Skin of body (tissue), 3 donors: ENCODE measurements at places on chromosomes 6 and 20. TPM values are rescaled to one million over a fixed set of nuclear protein-coding genes. Genes with fewer than 3 reads are reported as not detected.

RAET1L gene
- total RNA-seq = 2.8 TPM

BIRC7 gene
- total RNA-seq = not detected

AVP gene
- total RNA-seq = not detected

ULBP1 gene
- 0.69 TPM for total RNA-seq

TP53RK gene
- 17.5 TPM for total RNA-seq

OR11A1 gene
- total RNA-seq = not detected

NOTCH4 gene
- 8.1 TPM for total RNA-seq

ANKEF1 gene
- total RNA-seq = 1.3 TPM

PI3 gene
- 509 TPM for total RNA-seq

HTR1E gene
- total RNA-seq = not detected

ESR1 gene
- 2.2 TPM for total RNA-seq

PTK6 gene
- 3.8 TPM for total RNA-seq

SIRPB2 gene
- total RNA-seq = 1.8 TPM

DNMT3B gene
- 2.5 TPM for total RNA-seq

RIMS4 gene
- 1.3 TPM for total RNA-seq

ZBTB24 gene
- 7.4 TPM for total RNA-seq

CAPN11 gene
- 0.89 TPM for total RNA-seq

WFDC12 gene
- total RNA-seq = 1.1 TPM

KIFC1 gene
- total RNA-seq = 9.5 TPM

- DNase-seq = no peak
Observed at GRCh38 chr6:43335469-43335868, 26.8 kb upstream of the CRIP3 start.

GRCh38 chr20:61879303-61879620, 186.4 kb downstream of the TAF4 start:
- DNase-seq = no peak

DNA sequence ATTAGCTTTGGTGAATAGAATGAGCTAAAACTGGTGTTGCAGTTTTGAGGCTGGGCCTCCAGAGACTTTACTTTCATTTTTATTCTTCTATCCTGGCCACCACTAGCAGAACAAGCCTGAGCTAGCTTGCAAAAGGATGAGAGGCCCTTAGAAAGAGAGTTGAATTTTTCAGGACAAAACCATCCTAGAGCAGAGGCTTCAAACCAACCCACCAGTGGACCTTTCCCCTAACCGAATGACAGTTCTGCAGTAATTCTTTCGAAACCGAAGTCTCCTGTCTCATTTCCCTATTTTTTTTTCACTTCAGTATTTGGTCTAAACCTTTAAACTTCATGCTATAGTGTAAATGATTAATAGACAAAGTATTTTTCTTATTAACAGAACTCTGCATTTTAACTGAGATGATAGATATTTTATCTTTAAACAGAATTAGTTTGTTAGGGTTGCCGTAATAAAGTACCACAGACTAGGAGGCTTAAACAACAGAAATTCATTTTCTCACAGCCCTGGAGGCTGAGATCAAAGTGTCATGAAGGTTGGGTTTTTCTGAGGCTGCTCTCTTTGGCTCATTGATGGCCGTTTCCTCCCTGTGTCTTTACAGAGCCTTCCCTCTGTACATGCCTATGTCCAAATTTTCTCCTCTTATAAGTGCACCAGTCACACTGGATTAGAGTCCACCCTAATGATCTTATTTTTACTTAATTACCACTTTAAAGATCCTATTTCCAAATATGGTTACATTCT, 80.6 kb upstream of the PAK5 start:
- no peak for DNase-seq

DNA sequence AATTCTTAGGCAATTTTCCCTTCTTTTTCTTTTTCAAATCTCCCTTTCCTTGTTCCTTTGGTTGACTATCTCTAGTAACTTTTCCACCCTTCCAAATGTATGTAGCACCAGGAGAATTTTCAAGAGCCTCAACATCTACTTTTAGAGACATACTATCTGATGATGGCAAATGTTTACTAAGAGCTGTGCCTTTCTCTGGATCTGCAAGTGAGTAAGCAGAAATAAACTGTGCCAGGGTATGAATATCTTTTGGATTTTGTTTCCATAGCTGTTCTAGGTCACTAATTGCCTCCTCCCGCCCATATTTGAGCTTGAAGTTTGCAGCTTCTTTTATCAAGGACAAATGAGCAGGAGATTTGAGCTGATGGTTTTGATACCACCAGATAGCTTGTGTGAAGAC, 69.5 kb downstream of the GTF2H5 start:
- DNase-seq = no peak

- DNase-seq = no peak
Observed at GRCh38 chr20:57410398-57410920, 19.3 kb downstream of the RBM38 start.

DNA sequence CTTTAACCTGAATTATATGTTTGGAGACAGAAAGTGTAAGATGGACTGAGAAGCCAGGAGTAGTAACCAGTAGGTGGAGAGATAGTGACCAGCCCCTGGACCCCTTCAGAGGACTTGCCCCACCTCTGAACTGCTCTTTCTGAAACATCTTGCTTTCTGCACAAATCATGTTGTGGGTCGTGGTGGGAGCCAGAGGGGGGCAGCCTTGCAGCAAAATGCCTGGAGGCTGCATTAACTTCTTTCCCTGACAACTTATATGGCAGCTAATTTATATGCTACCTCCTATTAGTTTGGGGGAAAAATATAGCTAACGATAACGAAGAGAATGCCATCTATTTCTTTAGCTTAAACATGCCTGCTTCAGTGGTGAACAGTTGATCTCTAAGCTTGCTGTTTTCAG, 859.8 kb downstream of the MAFB start:
- no peak for DNase-seq

DNA sequence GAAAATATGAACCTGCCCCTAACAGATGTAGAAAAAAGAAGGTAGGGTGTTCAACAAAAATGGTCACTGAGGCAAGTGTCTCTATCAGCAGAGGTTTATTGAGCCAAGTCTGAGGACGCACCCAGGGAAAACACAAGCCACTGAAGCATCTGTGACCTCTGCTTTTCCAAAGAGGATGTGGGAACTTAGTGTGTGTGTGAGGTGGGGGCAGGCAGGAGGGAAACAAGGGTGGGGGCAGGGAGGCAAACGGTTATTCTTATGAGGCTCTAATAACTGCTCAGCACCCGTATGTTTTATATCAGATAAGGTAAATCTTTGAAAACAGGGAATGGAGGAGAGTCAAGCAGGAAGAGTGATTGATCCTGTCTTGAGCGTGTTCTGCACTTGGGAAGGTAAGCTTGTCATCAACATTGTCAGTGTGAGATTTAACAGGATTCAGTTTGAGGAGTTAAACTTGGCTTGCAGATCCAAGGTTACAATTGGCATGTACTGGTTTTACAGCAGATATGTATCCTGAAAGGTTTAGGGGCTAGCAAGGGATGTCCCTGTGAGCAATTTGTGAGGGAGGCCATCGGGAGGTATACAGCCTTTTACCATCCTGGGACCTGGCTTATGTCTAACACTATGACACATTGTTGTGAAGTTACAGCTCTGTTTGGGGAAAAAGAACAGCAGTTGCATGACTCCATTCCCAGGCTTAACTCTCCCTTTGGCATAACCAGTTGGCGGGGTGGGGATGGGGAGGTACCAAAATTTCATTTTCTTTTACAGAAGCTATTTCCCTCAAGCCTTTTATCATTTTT, 33.7 kb downstream of the NINL start:
- no peak for DNase-seq

DNA sequence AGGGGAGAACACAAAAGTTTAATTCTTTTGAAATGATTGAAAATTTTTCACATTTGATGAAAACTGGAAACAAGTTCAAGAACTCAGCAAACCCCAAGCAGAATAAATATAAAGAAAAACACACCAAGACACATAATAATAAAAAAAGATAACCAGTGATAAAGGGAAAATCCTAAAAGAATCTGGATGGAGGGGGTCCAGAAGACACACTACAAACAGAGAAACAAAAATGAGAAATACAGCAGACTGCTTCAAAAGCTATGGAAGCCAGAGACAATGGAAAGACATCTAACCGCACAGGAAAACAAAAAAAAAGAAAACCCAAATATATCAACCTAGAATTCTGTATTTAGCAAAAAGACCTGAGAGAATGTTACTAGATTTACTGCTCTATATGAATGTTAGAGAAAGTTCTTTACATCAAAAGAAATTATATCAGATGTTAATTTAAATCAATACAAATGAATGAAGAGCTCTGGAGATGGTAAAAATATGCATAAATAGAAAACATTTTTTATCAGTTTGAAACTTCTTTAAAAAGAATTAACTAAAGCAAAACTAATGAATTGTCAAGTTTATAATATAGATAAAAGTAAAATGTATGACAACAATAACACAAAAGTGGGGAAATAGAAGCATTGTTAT, 310.7 kb upstream of the PREP start:
- DNase-seq = no peak

GRCh38 chr6:111661541-111662061, 55.9 kb upstream of the TRAF3IP2 start:
- peak; percentile 70 for DNase-seq

DNA sequence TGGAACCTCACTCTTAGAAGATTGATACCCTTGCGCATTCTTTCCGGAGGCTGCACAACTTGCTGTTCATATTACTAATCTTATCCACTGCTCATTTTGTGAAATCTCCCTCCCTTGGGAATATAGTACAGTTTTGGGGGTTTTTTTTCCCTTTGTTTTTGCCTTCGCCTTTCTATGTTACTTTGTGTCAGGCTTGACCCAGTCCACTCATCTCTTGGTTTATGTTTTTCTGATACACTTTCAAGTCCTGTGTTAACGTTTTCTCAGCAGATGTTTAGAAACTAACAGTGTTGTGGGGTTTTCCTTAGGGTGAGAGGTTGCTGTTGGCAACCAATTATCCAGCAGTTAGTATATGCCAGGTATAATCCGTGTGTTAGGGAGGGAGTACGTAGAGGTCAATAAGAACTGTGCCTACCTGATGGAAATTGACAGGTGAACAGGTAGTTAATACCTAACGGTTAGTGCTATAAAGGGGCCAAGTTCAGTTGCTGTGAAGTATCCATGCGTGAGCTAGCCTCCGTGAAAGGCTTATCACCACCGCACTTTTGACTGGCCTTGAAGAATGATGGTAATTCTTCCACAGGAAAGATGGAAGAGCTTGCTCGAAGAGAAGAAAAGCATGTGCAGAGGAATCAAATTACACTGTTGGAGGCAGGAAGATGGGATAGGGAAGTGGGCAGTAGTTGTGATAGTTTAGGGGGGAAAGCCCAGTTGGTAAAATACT, 1.4 kb downstream of the NFYA start:
- peak; percentile 77 for DNase-seq

DNA sequence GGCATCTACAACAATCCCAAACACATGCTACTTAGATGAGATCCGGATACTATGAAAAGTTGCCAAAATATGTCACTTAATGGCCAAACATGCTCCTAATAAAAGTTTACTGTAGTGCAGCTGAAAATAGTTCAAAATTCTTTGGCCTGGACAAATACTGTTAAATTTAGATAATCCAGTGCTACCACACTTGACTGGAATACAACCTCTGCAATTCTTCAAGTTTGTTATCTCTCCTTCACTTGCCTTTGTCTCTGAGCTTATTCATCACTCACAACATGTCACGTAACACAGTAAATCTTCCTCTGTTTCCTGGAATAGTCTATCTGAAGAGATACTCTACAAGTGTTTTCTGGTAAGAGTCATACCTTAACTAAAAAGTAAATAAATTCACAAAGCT, 10.5 kb upstream of the PLN start:
- DNase-seq = peak; percentile 30

DNA sequence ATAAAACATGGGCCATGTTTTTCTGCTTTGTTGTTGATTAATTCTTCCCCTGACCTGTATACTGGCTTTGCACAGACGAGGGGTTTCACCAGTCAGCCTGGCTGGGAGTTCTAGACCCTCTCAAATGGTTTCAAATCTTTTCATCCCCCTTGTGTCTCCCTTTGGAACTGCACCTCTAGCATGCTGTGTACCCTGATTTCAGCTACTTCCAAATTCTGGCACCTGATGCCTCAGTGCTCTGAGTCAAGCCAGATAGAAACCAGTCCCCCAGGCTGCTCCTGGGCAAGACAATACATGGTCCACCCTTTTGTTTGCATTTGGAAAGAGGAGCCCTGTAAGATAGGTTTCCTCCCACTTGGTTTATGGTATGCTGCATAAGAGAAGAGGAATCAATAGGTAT, 290.2 kb downstream of the BTBD3 start:
- no peak for DNase-seq

DNA sequence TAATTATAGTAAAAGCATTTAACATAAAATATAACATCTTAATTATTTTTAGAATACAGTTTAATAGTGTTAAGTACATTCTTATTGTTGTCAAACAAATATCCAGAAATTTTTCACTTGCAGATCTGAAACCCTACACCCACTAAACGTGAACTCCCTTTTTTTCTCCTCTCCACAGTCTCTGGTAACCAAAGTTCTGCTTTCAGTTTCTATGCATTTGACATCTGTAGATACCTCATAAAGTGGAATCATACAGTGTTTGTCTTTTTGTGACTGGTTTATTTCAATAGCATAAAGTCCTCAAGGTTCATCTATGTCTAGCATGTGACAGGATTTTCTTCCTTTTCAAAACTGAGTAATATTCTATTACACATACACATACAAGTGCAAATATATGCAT, 286.3 kb downstream of the BTBD3 start:
- DNase-seq = no peak

- DNase-seq = no peak
Observed at GRCh38 chr6:46741910-46742309, 4.8 kb upstream of the ANKRD66 start.

GRCh38 chr20:4613718-4614620, 107.7 kb upstream of the PRND start:
- peak; percentile 65 for DNase-seq

GRCh38 chr6:140897349-140897748, 1235.4 kb upstream of the GJE1 start:
- DNase-seq = no peak

GRCh38 chr6:169498916-169499513, 202.8 kb downstream of the WDR27 start:
- peak; percentile 90 for DNase-seq

DNA sequence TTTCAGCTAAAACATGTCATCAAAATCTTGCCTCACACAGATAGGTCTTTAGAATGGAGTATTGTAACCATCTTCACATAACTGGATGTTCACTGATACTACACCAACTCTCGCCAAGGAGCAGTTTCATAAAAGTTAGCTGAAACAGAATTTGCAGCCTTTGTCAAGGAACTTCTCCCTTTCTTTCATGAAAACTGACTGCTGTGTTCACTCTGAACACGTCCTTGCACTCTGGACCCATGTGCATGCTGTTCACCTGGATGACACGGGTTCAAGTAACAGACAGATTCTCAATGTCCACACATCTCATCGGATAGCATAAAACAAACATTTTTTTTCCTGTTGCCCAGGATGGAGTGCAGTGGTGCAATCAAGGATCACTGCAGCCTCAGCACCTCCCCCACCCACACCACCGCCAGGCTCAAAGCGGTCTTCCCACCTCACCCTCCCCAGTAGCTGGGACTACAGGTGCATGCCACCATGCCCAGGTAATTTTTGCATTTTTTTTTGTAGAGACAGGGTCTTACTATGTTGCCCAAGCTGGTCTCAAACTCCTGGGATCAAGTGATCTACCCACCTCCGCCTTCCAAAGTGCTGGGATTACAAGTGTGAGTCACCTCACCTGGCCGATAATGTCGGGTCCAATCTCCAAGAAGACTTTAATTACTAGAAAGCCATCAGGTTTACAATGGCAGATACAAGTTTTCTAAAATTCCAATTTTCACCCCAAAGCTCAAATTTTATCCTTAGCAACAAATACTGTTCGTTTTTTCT, 9.4 kb downstream of the DIDO1 start:
- no peak for DNase-seq

- no peak for DNase-seq
Observed at GRCh38 chr6:33828764-33829731, 25.2 kb upstream of the MLN start.
